ENCODE measurements at places on chromosomes 5 and 9.

DNA sequence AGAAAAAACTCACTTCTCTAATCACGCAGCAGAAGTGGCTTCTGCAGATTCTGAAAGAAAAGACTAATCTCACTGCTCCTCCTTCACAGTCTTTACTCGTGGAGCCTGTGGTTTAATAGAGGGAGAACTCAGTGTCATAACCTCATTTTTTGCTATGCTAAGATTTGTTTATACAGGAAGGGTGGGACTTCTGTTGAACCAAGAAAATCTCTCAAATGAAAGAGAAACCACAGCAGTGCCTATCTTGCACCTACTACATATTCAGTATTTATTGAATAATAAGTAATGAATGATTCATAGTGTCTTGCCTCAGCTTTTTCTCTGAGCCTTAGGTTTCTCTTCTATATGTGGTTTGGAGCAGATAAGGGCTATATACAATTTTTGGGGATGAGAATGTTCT is 136.1 kb upstream of the DMAC1 start:
- DNase-seq, result no peak

- DNase-seq, result no peak
Observed at GRCh38 chr9:15059003-15059402, 148.8 kb upstream of the FREM1 start.

DNA sequence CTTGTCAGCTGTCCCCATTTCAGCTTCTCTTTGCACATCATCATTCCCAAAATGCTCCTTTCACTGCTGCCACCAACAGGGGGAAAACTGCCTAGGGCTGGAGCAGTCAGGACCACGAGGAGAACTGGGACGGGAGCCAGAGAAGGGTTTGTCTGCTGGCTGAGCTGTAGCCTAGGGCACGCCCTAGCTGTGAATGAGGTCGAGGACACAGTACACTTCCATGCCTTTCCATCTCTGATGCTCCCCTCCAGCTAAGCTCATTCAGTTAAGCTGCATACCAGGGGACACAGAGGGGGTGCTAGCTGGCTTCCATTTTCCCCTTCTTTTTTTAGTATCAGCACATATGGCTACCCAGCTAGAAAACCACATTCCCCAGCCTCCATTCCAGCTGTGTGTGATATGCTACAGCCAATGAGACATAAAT is 64.7 kb downstream of the STK10 start:
- DNase-seq, result no peak

- no peak for DNase-seq
Observed at GRCh38 chr5:150361301-150361700, 3.8 kb downstream of the TCOF1 start.

- DNase-seq, result no peak
Observed at GRCh38 chr5:177603631-177604030, 3.7 kb downstream of the B4GALT7 start.

- no peak for DNase-seq
Observed at GRCh38 chr5:109907731-109908130, 218.0 kb downstream of the MAN2A1 start.

DNA sequence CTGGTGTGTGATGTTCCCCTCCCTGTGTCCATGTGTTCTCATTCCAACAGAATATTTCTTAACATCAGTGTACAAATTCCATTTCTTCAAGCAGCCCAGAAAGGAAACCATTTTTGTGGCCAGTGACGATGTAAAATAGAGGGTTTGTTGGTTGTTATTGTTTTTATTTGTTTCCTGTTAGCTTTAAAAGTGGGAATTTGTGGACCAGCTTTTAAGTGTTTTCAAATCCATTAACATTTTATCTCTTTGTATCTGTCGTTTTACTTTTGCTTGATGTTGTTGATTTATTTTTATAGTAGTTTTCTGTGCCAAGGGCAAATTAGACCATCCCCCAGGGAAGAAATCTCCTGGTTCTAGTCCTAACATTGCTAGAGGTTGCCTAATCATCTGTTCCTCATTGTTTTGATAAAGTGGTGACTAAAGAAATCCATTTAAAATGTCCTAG is 100.0 kb downstream of the GDNF start:
- no peak for DNase-seq

GRCh38 chr5:119032656-119033055 is 38.2 kb upstream of the DMXL1 start:
- no peak for DNase-seq

DNA sequence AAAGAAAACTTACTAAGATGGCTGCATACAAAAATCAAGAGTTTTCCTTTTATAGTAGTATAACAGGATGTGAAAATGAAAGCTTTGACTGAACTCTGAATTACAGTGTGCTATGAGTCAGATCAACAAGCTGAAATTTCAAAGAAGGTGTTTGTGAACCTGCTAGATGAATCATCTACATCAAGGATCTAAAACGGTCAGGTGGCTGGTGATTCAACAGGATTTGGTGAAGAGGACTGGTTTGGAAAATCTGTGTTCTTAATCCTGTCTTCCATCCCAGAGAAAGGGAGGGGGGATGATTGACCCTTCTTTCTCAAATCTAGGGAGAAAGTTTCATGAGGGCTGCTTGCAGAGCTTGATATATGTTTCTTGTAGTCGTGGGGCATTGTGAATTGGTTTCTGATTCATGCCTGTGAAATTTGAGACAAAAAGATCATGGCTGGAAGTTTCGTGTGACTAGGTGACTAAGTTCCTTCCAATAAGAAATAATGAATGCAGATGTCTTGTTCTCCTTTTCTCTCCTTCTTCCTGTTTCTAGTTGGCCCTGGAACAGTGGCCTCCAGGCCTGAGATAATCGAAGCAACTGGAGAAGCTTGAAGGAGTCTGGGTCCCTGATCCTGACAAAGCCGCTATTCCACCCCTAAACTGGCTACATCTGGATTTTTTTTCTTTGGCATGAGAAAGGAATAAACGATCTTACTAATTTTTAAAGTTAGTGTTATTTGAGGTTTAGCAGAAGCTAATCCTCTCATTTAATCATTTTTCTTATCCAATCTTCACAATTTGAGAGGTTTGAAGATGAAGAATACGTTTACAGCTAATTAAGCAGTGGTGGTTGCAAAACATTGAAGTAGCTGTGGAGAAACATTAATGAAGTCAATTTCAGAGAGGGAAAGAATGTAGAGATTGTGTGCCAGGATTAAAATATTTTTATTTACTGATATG is 67.2 kb downstream of the MRPS30 start:
- no peak for DNase-seq

DNA sequence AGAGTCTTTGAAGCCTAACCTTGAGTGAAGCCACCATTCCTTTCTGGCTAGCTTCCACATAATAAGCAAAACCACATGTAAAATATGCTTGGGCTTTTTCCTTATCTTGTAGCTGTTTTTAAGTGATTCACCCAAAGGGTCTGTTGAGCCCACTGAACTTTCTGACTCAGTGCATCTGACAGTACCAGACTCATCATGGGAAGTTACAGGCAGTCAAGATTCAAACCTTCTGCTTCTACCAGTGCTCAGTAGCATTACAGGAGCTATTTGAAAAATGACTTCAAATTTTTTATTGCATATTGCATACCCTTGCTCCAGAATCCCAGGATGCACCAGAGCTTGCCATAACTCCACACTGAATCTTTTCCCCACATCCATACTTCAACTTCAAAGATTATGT is 87.5 kb upstream of the PTPRD start:
- no peak for DNase-seq

All from NCI-H1436 (cell line).